ENCODE measurements at places on chromosomes 12 and 14. TPM values are rescaled to one million over a fixed set of nuclear protein-coding genes. Genes with fewer than 3 reads are reported as not detected.

DBX2 gene
- total RNA-seq, result not detected

RNFT2 gene
- total RNA-seq, result 11.9 TPM

ZFHX2 gene
- 1.5 TPM for total RNA-seq

GPR65 gene
- total RNA-seq, result 21.9 TPM

NRXN3 gene
- total RNA-seq, result not detected

NID2 gene
- total RNA-seq, result 0.18 TPM

MGAT4C gene
- total RNA-seq, result not detected

OR11H6 gene
- total RNA-seq, result not detected

ETFBKMT gene
- total RNA-seq, result 1.0 TPM

G2E3 gene
- total RNA-seq, result 46.6 TPM

CATSPERB gene
- 1.5 TPM for total RNA-seq

GRCh38 chr12:52331833-52332232 lies 10.6 kb upstream of the KRT83 start:
- DNase-seq, result no peak

GRCh38 chr12:122031342-122032216 lies 9.9 kb downstream of the BCL7A start:
- peak; percentile 67 for DNase-seq

- DNase-seq, result no peak
These were observed 50.1 kb downstream of the SLC25A21 start for GRCh38 chr14:37122288-37122687.

DNA sequence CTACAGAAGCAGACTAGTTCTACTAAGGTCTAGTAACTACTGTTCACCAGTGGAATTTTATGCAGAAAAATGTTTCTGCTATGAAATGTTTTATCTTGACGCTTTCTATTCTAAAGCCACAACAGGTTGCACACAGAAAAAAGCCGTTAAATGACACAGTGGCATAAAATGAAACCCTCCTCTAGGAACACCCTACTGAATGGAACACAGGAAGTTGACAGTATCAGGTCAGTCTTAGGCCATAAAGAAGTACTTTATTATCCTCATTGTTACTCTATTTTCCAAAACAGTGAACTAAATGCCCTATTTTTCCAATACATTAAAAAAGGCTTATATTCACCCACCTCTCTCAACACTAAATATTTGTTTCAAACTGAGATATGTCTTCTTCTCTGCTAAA lies 21.9 kb downstream of the EPS8 start:
- no peak for DNase-seq

GRCh38 chr12:13686260-13686659 lies 295.1 kb downstream of the GRIN2B start:
- no peak for DNase-seq

- DNase-seq, result no peak
These were observed 442.5 kb downstream of the EGLN3 start for GRCh38 chr14:33508126-33509062.

GRCh38 chr12:110556705-110557104 lies 26.4 kb downstream of the PPTC7 start:
- no peak for DNase-seq

Measured in activated CD8-positive, alpha-beta T cell treated with anti-CD3 and anti-CD28 coated beads, Interleukin-2, amount 10 ng/mL, durations not matched to agents 7 days and 5 days (primary cell).